ENCODE measurements at places on chromosomes 4 and X.

DNA sequence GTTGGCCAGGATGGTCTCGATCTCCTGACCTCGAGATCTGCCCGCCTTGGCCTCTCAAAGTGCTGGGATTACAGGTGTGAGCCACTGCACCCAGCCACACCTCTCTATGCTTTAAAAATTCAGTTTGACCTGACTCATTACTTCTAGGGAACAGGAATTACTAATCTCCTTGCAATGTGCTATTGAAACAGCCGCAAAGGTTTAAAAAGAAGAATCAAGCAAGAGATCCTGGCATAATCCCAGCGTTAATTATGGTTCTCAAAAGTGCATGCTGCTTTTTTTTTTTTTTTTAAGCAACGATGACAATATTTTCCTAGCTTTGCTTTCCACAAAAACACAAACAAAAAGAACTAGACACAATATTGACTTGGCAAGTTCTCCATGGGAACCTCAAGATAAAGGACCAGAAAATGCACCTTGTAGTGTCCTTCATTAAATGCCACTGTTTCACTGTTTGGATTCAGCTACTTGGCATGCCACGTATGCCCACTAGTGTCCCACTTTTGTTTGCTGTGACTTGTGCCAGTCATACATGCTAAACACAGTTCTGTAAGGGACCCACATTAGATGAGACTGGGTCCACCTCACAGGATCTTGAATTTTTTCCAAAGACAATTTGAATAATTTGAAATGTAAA lies 112.6 kb upstream of the PPARGC1A start:
- no peak for DNase-seq

GRCh38 chrX:45748369-45748774 lies 547.7 kb upstream of the DIPK2B start:
- no peak for DNase-seq

DNA sequence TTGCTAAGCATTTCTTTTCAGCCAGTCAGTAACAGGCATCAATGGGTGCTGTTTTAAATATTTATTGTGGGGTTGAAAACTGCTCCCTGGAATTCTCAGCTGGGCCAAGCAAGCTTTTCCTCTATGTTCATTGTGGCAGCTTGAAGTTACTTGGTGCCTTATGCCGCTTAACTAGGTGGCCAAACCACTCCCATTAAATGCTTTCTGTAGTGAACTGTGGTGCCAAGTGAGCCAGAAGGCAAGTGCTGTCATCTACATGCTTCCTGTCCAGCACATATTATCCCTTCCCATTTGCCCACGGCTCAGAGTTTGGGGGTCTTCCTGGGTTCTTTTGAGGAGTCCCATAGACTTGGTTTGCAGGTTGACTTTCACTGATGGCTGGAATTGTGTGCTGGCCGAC lies 64.8 kb downstream of the TAB3 start:
- DNase-seq, result no peak

GRCh38 chr4:6619116-6619465 lies 21.4 kb upstream of the MRFAP1 start:
- DNase-seq, result no peak

GRCh38 chr4:122716825-122717448 lies 15.6 kb upstream of the BBS12 start:
- DNase-seq, result peak; percentile 81

DNA sequence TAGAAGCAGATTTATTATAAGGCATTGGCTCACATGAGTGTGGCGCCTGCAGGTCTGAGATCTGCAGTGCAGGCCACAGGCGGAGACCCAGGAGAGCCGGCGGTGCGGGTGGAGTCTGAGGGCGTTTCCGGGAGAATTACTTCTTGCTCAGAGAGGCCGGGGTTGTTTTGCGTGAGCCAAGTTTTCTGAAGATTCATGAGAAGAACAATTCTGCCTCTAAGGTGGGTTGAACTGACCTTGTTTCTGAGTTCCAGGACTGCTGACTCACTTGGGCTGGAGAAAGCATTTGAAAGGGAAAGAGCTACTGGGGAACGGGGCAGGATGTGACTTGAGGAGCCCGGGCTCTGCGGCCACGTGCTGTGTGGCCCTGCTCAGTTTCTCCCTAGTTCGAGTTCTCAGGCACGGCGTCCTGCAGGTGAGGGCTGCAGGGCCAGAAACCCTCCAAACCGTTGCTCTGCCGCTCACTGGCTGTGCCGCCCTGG lies 36.7 kb upstream of the SORCS2 start:
- DNase-seq, result no peak

GRCh38 chr4:37993806-37994205 lies 33.6 kb downstream of the PTTG2 start:
- DNase-seq, result no peak

GRCh38 chr4:104881136-104881886 lies 265.4 kb upstream of the TET2 start:
- DNase-seq, result no peak

DNA sequence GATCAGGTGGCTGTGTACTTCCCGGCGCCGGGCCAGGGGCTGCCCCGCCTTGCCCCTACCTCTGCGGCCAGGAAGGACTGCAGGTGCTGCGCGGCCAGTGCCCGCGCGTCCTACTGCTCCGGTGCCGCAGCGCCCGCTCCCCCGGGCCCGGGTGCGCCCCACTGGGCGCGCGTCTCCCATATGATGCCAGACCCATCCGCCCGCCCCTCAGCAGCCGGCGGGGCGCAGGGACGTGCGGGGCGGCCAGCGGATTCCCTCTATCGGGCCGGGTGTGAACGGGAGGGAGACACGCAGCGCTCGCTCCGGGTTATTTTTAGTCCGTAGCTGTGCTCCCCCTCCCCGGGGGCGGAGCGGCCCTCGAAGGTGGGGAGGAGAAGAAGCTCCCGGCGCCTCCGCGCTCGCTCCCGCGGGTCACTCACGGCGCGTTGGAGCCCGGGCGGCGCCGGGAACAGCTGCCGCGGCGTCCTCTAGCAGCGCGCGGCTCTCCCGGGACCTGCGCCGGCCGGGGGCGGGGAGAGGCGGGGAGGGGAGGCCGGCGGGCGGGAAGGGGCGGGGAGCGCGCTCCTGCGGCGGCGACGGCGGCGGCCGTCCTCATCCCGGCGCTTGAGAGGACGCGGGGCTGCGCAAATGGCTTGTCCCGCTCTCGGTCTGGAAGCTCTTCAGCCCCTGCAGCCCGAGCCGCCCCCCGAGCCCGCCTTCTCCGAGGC lies 103.6 kb downstream of the UCHL1 start:
- DNase-seq, result no peak

DNA sequence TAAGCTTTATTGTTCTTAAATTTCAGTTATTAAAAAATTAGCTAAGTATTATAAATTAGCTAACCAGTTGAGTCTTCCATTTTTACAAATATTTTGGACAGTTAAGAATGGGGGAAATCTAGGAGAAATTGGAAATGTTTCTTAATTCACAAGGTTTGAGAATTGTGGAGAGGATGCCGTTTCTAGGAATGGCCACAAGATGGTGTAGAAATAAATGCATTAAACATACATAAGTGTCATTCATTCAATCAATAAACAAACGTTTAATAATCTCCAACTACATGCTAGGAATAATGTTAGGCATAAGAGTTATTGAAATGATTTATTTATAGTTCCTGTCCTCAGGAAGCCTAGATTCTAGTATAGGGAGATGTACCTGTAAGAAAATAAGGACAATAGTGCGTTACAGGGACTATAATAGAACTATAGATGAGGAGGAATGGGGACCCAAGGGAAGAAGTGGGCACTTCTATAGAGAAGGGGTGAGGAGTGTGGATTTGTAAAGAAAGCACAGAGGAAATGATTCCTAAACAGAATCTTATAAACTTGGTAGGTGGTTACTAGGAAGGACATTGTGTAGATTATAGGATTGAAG lies 195.7 kb upstream of the ANK2 start:
- no peak for DNase-seq

- DNase-seq, result no peak
Observed at GRCh38 chrX:46628460-46629371, 55.2 kb downstream of the CHST7 start.

DNA sequence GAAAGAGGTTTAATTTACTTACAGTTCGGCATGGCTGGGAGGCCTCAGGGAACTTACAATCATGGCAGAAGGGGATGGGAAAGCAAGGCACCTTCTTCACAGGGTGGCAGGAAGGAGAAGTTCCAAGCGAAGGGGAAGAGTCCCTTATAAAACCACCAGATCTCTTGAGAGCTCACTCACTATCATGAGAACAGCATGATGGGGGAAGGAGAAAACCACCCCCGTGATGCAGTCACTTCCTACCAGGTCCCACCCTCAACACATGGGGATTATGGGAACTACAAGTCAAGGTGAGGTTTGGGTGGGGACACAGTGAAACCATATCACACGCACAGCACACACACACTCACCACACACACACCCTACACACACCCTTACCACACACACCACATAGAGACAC lies 104.3 kb downstream of the DCTD start:
- DNase-seq, result no peak

- no peak for DNase-seq
Observed at GRCh38 chr4:176575141-176575730, 217.5 kb downstream of the VEGFC start.

Data from activated naive CD4-positive, alpha-beta T cell treated with anti-CD3 and anti-CD28 coated beads, Interleukin-2, amount 50 U/mL, for 16 hours (primary cell).